ENCODE measurements at places on chromosomes 2 and 18. TPM values are rescaled to one million over a fixed set of nuclear protein-coding genes. Genes with fewer than 3 reads are reported as not detected.

CDC42EP3 gene
- total RNA-seq: 102 TPM

- DNase-seq: no peak
Measured at GRCh38 chr2:211793690-211794089, 744.9 kb downstream of the ERBB4 start.

COPS9 gene
- 192 TPM for total RNA-seq

DNA sequence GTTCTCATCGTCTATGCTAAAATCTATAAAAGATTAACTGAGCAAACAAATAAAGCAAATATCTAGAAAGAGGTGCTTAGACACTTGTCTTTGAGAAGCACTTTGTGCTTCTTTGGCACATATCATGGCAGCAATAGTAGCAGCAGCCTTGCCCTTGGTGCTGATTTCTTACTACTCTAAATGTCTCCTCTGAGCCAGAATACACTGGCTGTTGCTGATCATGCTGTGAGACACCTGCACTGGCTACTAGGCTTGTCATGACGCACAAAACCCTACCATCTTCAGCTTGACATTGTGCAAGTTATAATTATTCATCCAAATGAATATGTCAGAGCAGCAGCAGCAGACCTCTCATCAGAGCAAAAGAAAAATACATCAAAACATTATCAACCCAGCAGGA is 46.7 kb downstream of the FANCL start:
- DNase-seq: no peak

- DNase-seq: peak; percentile 14
Measured at GRCh38 chr18:12520442-12520992, 112.8 kb downstream of the PRELID3A start.

DNA sequence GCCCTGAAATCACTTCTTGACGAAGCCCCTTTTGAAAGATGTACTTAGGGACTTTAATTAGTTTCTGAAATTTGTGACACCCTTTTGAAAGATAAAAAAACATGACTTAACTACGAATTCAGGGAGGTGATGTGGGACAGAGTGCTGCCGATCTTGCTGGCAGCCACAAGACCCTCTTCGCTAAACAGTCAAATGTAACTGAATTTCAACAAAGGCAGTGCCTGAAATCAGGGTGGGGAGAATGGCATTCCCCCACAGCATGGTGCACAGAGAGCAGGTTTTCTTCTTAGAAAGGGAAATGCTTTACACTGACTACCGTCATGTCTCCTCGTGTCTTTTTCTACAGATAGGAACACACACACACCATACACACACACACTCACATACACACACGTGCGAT is 640.2 kb upstream of the POU3F3 start:
- no peak for DNase-seq

GRCh38 chr2:159904127-159904958 is 106.3 kb upstream of the CD302 start:
- DNase-seq: no peak

Data from astrocyte (in vitro differentiated cells and primary cell).